ENCODE measurements at places on chromosomes 3 and 15.

- no peak for DNase-seq
Observed at GRCh38 chr3:13080591-13080990, 7.4 kb upstream of the IQSEC1 start.

DNA sequence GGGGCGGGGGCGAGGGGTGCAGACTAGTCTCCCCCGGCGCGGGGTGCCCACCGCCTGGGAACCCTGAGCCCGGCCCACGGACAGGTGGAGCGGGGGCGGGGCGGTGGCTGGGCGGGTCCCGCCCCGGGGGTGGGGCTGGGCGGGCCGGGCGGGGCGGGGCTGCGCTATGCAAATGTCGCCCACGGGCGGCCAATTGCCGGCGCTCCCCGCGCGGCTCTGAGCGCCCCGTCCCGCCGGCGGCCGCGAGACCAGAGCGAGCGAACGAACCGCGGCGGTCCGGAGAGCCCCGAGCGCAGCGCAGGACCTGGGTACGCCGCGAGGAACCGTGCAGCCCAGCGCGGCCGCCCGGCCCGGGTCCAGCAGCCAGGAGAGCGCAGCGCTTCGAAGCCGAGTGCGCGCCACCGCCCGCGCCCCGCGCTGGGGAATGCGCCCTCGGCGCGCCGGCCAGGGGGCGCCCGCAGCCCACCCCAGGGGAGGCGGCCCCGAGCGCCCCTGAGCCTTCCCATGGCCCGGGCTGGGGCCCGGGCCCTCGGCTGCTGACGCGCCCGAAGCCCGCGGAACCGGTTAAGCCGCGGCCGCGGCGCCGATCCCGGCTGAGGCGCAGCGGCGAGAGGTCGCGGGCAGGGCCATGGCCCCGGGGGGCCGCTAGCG lies at the start of gene SEMA3F:
SEMA3F (plus strand) TSS at position 485 of the 651 bp plus-strand sequence. CDS start 4,299 bp downstream, outside the sequence.
- DNase-seq = peak; percentile 55

GRCh38 chr3:37479981-37480380 lies 305.6 kb upstream of the LRRFIP2 start:
- no peak for DNase-seq

GRCh38 chr15:63212050-63213004 lies 22.9 kb downstream of the RAB8B start:
- peak; percentile 58 for DNase-seq

DNA sequence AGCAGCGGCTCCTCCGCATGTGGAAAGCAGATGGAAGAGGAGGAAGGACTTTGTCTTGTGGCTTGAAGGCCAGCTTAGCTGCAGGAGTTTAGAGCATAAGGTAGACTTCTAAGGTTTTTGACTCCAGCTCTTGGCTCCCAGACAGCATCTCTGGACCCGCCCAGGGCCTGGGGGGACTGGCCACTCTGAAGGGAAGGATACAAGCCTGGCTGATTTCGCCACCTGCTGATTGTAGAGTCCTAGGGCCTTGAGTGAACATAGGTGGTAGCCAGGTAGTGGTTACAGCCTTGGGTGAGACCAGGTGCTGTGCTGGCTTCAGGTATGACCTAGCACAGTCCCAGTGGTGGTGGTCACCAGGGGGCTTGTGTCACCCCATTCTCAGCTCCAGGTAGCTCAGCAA lies 48.4 kb upstream of the RPL35A start:
- no peak for DNase-seq

- peak; percentile 48 for DNase-seq
Observed at GRCh38 chr3:14377838-14378169, 24.6 kb upstream of the SLC6A6 start.

DNA sequence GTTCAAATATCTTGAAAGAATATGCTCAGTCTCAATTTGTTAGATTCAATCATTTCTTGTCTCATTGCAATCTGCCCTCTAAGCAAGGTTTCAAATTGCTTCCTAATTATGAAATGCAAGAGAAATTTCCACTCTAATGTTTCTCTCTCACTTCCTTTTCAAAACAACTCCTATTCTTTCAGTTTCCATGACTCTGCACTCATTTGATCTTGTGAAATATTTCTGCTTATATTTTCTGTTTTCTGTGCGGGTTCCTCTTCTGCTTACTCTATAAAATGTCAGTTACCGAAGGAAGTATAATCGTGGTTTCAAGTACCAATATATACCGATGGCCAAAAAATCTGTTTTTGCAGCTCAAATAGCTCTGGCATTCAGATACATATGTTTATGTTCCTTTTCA lies 521.9 kb upstream of the NAALADL2 start:
- no peak for DNase-seq

- no peak for DNase-seq
Observed at GRCh38 chr15:41634072-41634626, 26.1 kb upstream of the MGA start.

- DNase-seq = no peak
Observed at GRCh38 chr15:75648156-75649000, 666 bp downstream of the SNX33 start.

DNA sequence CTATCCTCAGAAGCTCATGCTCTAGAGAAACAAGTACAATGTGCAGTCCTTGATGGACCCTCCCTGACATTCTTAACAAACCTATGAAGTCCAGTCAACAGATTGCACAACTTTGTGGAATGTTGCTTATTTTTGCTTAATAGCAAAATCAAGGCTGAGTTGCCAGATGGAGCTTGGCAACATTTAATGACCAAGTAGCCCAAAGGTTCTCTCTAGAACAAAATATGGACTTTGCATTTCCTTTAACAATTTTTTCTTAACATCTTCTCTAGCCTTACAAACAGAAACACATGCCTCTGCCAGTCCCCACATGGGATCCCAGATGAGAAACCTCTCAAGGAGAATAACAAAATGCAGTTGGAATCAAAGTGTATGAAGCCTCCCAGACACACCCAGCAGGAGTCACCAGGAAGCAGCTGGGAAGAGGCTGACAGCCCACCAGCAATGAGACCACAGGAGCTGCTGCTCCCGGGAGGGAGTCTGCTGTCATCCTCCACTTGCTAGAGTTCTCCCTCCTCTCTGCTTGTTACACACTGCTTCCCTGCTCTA lies 422.5 kb upstream of the CDIN1 start:
- DNase-seq = no peak

DNA sequence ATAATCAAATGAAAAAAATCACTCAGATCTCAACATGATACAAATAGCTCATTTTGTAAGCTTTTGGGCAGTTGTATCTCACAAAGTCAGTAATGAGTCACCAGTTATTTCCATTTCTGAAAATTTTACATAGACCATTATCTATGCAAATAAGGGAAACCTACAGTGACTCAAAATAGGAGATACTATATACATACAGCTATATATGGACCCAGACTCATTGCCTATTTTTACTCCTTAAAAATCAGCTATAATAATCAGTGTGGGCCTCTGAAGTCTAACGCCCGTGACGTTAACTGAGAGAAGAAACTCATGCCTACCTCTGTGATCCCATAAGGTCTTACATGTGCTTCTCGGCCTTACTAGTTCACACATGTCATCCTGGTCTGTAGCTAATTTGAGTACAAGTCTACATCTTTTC lies 31.6 kb downstream of the LRIG1 start:
- DNase-seq = peak; percentile 9

- DNase-seq = no peak
Observed at GRCh38 chr15:83721031-83721430, 67.1 kb downstream of the ADAMTSL3 start.

DNA sequence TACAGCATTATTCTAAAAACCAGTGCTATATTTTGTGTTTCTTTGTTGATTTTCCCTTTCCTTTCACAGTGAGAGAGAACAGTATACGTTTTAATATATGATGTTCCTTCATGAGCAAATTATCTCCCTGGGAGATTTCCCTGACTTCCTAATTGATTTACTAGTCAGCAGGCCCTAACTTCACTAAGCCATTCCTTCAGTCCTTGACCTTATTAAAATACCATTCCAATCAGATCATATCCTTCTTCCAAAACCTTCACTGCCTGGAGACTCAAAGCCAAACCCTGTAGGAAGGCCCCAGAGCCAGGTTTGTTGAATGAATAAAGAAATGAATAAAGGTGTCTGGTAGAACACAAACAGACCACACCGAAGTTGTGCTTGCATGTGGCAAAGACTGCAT lies 43.8 kb upstream of the ARHGEF3 start:
- DNase-seq = no peak

GRCh38 chr3:193857996-193858395 lies 265.0 kb downstream of the OPA1 start:
- no peak for DNase-seq

GRCh38 chr3:10779293-10779805 lies 36.7 kb upstream of the SLC6A11 start:
- no peak for DNase-seq

DNA sequence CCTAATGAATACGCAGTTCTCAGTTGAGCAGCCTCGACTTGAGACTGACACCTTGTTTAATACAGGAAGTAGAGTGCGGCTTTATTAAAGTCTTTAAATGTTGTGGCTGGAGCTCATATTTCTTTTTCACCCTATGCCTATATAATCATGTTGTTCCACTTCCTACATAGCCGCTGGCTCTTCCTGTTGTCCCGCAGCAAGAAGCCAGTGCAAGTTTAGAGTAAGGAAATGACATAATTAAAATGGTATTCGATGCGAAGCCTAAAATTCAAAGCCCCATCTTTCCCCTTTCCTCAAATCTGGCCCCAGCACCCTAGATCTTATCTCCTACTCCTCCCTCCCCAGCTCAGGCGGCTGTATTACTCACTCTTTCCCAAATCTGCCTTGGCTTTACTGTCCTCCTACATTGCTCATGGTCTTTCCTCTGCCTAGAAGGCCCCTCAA lies 7.5 kb upstream of the PHLDB2 start:
- DNase-seq = no peak

DNA sequence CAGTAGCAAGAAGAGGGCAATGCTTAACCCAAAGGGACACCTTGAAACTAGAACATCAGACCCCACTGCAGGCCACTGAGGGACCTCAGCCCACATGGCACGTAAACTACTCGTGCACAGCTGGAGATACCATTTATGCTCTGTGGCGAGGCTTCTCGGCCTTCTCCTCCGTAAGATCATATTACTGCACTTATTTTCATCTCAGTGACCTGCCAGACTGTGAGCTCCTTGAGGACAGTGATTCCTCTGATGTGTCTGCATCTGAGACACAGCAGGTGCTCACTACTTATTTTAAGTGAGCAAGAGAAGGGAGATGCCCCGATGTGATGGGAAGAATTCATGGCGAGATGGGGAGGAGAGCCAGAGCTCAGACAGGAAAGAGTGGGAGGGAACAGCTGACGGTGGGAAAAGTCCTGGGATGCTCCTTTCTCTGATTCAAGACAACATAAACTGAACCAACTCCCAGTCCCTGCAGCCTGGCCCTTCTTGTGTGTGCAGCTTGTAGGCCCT lies 137.6 kb downstream of the RPLP1 start:
- DNase-seq = no peak

GRCh38 chr3:48566401-48566760 lies 2.8 kb upstream of the UCN2 start:
- DNase-seq = no peak

GRCh38 chr15:70910958-70911357 lies 18.3 kb downstream of the LRRC49 start:
- DNase-seq = no peak

DNA sequence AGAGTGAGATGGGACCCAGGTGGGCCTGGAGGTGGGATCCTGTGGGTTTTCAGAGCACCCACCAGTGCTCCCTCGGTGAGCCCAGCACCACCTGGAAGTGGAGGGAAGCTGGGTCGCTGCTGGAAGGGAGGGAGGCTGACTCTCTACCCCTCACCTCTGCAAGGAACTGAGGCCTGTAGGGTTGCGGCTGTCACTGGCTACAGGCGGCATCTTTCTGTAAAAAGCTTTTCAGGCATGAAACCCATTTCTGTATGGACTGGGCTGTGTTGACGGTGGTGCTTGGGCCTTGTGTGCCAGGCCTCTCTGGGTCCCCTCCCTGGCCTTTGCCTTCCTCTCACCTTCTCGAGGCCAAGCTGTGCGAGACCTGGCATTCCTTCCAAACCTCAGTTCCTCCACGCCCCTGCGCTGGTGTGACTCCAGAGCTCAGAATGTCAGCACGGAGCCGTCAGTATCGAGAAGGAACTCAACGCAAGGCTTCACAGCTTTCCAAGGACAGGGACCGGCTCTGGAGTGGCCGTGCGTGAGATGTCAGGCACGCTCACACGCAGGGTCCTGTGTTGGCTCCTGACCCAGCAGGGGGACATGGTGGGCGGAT lies 16.6 kb downstream of the ABTB1 start:
- no peak for DNase-seq

DNA sequence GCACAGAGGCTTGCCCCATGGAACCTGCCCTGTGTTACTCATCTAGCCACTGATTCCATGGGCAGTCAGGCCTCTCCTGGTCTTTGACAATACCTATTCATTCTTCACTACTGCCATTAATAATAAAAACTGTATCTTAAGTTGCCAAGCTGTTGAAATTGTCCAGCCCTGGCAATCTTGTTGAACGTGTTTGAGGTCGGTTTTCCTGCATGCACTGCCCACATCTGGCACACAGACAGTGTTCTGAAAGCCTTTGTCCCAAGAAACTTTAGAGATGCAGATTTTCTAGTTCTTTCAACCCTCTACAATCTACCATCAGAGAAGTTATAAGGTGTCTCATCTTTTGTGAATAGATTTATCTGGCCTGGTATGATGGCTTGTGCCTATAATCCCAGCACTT lies 567.2 kb upstream of the NECTIN3 start:
- no peak for DNase-seq

DNA sequence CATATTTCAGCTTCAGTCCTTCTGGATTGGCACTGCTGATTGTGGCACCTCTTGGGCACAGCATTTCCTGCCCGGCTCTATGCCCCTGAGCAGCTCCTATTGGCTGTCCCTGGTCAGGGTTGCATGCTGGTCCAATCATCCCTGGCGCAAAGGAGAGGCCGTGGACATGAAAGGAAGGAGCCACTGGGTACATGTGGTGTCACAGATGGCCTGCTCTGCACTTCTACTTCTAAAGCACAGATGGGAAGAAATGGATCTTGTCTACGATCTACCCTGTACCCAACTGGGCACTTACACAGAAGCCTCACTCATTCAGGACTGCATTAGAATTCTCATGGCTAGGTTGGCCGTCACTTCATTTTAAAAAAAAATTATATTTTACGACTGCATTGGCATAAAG lies 232.5 kb downstream of the SHQ1 start:
- no peak for DNase-seq

DNA sequence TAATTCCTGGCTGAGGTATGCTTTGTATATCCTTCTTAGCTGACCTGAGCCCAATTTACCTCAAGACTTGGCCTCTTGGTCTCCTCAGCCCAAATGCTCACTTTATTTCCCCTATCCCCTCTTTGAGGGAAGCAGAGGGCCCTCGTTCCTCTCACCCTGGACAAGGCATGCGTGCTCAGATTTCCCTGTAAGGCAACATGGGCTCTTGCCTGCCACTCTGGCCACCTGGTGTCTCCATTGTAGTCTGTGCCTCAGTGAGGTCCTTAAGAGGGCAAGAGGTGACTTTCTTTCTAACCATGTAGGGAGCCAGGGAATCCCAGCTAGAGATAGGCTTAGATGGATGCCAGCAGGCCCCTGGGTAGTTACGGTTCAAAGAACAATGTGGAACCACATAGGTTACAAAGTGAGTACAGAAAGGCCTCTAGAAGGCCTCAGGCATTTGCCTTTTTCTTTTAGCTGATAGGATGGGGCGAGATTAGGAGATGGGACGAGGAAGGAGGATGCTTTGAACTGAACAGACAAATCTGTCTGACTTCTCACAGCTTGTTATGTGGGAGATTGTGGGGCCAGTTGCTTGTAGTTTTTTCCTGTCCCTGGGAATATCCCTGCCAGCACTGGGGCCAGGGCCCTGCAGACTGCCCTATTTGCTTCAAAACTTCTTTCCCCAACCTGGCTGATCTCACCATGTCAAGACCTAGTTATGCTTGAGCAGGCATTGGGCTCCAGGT lies 1.1 kb upstream of the INTS14 start:
- no peak for DNase-seq

GRCh38 chr15:34047893-34048775 lies 9.1 kb upstream of the AVEN start:
- DNase-seq = no peak
